CD4-positive, alpha-beta T cell (primary cell): ENCODE measurements at places on chromosomes 11 and 22. TPM values are rescaled to one million over a fixed set of nuclear protein-coding genes. Genes with fewer than 3 reads are reported as not detected.

GRCh38 chr22:40462195-40462984, 92.0 kb downstream of the SGSM3 start:
- peaks cover 18% of the 10 kb centered on the region for H3K36me3 ChIP-seq
- peaks cover 53% of the 10 kb centered on the region for H3K4me1 ChIP-seq
- peak overlapping the region; percentile 78 for H3K27ac ChIP-seq
- DNase-seq: no peak
- peak overlapping the region; percentile 79 for H3K4me3 ChIP-seq

DNA sequence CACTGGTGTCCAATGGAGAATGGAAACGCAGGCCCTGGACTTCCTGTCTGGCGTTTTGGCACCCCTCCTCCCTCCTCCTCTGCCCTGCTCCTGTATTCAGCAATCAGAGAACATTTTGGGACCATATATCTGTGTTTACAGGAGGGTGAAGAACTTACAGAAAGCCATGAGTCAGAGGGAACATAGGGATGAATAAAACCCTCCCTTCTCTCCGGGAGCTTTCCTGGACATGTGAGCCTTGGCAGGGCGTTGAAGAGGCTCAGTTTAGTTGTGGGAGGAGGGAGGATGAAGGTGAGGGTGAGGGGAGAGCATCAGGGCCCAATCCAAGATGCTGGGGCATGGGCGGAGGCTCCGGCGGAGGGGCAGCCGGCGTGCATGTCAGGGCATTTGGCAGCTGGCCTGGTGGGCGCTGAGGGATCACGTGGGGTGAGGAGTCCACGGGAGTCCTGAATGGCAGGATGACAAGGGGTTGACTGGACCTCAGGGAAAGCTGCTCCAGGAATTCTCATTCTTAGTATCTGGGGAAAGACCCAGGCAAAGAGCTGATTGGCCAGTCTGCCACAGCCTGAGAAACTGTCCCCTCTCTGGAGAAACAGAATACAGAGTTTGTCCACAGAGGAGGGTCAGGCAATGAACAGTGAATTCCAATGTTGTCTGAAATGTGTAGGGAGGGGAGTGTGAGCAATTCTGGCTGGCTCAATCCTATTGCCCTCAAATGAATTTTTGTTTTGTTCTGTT, 28.9 kb downstream of the MICAL2 start:
- no peaks in the 10 kb centered on the region for H3K36me3 ChIP-seq
- H3K4me1 ChIP-seq: peaks cover 55% of the 10 kb centered on the region
- no peak overlapping the region for H3K4me3 ChIP-seq
- no peaks in the 10 kb centered on the region for H3K27me3 ChIP-seq

DNA sequence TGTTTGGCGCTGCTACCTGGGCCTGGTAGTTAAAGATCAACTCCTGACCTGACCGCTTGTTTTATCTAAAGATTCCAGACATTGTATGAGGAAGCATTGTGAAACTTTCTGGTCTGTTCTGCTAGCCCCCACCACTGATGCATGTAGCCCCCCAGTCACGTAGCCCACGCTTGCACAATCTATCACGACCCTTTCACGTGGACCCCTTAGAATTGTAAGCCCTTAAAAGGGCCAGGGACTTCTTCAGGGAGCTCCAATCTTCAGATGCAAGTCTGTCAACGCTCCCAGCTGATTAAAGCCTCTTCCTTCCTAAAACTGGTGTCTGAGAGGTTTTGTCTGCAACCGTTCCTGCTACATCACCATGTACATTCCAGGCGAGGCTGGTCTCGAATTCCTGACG, 15.0 kb downstream of the APOBEC3F start:
- no peaks in the 10 kb centered on the region for H3K4me1 ChIP-seq
- H3K27me3 ChIP-seq: no peaks in the 10 kb centered on the region
- H3K27ac ChIP-seq: no peak overlapping the region

DNA sequence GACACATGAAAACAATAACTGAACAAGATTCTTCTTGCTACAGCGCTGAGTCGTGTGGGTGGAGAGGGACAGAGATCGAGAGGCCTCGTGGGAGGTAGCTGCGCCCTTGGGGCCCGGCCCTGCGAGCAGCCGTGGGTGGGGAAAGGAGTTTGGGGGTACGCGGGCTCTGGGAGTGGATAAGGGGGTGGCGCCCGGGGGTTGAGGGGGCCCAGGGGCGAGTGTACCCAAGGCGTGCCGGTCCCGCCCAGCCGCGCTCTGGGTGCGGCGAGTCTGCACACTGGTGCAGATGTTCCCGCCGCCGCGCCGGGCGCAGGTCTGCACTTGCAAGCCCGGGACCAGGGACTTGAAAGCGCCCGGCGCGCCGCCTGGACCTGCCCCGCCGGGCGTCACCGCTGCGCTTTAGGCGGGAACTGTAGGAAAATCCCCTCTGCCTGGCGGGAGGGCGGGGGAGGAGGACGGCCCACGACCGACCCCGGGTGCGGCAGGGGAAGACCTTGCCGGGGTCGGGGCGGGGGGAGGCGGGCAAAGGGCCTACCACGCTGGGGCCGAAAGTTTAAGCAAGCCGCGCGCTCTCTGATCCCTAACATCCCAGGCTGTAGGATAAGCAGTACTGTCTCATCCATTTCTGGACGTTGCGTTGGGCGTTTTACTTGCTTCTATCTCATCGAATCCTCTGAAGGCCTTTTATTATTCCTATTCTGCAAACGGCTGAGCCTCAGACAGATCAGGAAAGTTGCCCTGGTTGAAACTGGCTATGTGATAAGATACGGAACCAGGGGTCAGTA, 1.4 kb upstream of the KREMEN1 start:
- peaks cover 33% of the 10 kb centered on the region for H3K4me1 ChIP-seq
- peak overlapping the region; percentile 49 for H3K4me3 ChIP-seq
- no peak overlapping the region for H3K27ac ChIP-seq
- peaks cover 39% of the 10 kb centered on the region for H3K27me3 ChIP-seq

DNA sequence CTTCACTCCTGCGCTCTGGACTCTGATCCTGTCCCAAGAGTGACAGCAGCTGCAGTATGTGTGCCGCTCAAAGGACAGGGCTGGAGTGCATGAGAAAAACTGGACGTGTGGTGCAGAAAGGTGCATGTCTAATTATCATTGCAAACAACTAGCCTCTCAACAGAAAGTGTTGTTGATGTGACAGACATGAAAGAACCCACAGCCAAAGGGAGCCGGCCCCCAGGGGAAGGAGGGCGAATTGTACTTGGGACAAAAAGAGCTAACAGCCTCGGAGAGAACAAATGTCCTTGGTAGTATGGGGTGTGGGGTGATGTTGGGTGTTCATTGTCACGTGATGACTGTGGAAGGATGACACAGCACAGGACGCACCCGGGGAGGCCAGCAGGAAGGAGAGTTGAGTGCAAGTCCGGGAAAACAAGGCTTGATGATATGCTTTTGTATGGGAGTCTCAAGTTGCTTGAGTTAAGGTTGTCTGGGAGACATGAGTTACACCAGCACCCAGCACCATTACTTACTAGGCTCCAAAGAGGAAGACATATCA, 325.5 kb downstream of the NTM start:
- DNase-seq: no peak
- no peaks in the 10 kb centered on the region for H3K36me3 ChIP-seq
- H3K4me1 ChIP-seq: no peaks in the 10 kb centered on the region
- H3K4me3 ChIP-seq: no peak overlapping the region

- H3K27me3 ChIP-seq: peaks cover 4% of the 10 kb centered on the region
- H3K4me1 ChIP-seq: no peaks in the 10 kb centered on the region
- no peaks in the 10 kb centered on the region for H3K36me3 ChIP-seq
- H3K27ac ChIP-seq: no peak overlapping the region
- no peak for DNase-seq
Measured at GRCh38 chr22:49345896-49346295, 481.8 kb downstream of the BRD1 start.

GRCh38 chr11:115321605-115322289, 182.5 kb downstream of the CADM1 start:
- no peak overlapping the region for H3K4me3 ChIP-seq
- H3K27ac ChIP-seq: no peak overlapping the region
- H3K4me1 ChIP-seq: no peaks in the 10 kb centered on the region
- no peak for DNase-seq
- H3K27me3 ChIP-seq: no peaks in the 10 kb centered on the region

The LMO2 gene
- 0.61 TPM for total RNA-seq

The INS gene
- not detected for total RNA-seq

The SIPA1 gene
- total RNA-seq: 298 TPM

The MS4A6A gene
- 3.3 TPM for total RNA-seq

The OSBP2 gene
- total RNA-seq: 1.6 TPM

The PIH1D2 gene
- not detected for total RNA-seq

The RBFOX2 gene
- total RNA-seq: 2.4 TPM
